Activated naive CD8-positive, alpha-beta T cell treated with anti-CD3 and anti-CD28 coated beads, Interleukin-2, amount 10 ng/mL, durations not matched to agents 7 days and 5 days (primary cell): ENCODE measurements at places on chromosomes 6 and 20. TPM values are rescaled to one million over a fixed set of nuclear protein-coding genes. Genes with fewer than 3 reads are reported as not detected.

AVP gene
- not detected for total RNA-seq

PAK5 gene
- not detected for total RNA-seq

GTSF1L gene
- not detected for total RNA-seq

FBXO30 gene
- total RNA-seq: 7.2 TPM

SNX21 gene
- total RNA-seq: 2.5 TPM

DNA sequence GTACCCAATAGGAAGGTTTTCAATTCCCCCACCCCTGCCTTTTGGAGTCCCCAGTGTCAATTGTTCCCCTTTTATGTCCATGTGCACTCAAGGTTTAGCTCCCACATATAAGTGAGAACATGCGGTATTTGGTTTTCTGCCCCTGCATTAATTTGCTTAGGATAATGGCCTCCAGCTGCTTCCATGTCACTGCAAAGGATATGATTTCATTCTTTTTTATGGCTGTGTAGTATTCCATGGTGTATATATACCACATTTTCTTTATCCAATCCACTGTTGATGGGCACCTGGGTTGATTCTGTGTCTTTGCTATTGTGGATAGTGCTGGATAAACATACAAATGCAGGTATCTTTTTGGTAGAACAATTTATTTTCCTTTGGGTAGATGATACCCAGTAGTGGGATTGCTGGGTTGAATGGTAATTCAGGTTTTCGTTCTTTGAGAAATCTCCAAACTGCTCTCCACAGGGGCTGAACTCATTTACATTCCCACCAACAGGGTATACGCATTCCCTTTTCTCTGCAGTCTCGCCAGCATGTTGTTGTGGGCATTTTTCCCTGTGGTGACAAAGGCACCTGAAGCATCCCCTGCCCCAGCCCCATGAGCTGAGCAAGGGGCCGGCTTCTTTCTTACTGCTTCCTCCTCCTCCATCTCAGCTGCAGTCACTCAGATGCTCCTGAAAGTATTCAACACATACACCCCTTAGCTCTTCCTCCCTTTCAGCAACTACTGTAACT, 66.7 kb downstream of the ELOVL2 start:
- H3K27me3 ChIP-seq: peaks cover 4% of the 10 kb centered on the region
- no peaks in the 10 kb centered on the region for H3K4me1 ChIP-seq
- DNase-seq: no peak
- H3K4me3 ChIP-seq: no peak overlapping the region

GRCh38 chr6:161302949-161303348, 29.1 kb upstream of the AGPAT4 start:
- DNase-seq: no peak
- no peak overlapping the region for H3K4me3 ChIP-seq
- H3K36me3 ChIP-seq: no peaks in the 10 kb centered on the region

- no peaks in the 10 kb centered on the region for H3K36me3 ChIP-seq
- no peak for DNase-seq
- H3K27me3 ChIP-seq: no peaks in the 10 kb centered on the region
- no peaks in the 10 kb centered on the region for H3K4me1 ChIP-seq
These were observed 355.5 kb downstream of the PRKN start for GRCh38 chr6:162372106-162372505.

DNA sequence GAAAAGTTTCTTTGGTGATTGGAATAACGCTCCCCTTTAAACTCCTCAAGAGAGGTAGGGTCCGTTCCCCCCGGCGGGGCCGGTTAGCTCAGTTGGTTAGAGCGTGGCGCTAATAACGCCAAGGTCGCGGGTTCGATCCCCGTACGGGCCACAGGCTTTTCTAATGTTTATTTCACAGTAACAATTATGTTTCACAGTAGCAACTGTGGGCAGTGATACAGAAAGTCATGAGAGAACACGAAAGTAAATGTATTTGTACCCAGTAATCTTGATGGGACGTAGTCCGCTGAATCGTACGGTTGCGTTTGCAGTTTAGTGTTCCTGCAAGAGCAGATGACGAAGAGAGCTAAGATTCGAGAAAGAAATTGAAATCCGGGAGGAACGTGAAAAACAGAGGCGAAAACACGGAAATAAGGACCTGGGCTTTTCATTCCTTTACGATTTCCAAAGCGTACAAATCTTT, 505.5 kb downstream of the PRIM2 start:
- no peaks in the 10 kb centered on the region for H3K4me1 ChIP-seq
- no peak overlapping the region for H3K27ac ChIP-seq
- peaks cover 12% of the 10 kb centered on the region for H3K27me3 ChIP-seq

GRCh38 chr6:150203871-150204545, 61.2 kb downstream of the PPP1R14C start:
- no peak overlapping the region for H3K27ac ChIP-seq
- peaks cover 3% of the 10 kb centered on the region for H3K4me1 ChIP-seq
- DNase-seq: no peak
